ENCODE measurements at places on chromosomes 6 and 20.

DNA sequence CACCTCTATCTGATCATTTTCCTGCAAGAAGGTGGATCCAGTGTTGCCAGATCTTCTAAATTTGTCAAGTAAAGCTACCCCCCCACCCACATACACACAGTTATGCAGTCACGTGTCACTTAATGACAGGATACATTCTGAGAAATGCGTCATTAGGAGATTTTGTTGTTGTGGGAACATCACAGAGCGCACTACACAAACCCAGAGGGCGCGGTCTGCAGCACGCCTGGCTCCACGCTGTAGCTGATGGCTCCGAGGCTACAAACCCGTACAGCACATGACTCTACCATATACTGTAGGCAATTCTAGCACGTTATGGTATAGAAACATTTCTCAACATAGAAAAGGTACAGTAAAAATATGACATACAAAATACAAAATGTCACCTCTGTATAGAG is 126.9 kb downstream of the SYCP2 start:
- DNase-seq = no peak

GRCh38 chr20:49823152-49823847 is 10.7 kb downstream of the SLC9A8 start:
- no peak for DNase-seq

GRCh38 chr6:21965016-21965415 is 331.8 kb downstream of the PRL start:
- DNase-seq = no peak

GRCh38 chr20:36861875-36862801 is 13.8 kb upstream of the TLDC2 start:
- peak; percentile 35 for DNase-seq

- no peak for DNase-seq
These were observed 44.8 kb downstream of the TAF8 start for GRCh38 chr6:42095094-42095493.

DNA sequence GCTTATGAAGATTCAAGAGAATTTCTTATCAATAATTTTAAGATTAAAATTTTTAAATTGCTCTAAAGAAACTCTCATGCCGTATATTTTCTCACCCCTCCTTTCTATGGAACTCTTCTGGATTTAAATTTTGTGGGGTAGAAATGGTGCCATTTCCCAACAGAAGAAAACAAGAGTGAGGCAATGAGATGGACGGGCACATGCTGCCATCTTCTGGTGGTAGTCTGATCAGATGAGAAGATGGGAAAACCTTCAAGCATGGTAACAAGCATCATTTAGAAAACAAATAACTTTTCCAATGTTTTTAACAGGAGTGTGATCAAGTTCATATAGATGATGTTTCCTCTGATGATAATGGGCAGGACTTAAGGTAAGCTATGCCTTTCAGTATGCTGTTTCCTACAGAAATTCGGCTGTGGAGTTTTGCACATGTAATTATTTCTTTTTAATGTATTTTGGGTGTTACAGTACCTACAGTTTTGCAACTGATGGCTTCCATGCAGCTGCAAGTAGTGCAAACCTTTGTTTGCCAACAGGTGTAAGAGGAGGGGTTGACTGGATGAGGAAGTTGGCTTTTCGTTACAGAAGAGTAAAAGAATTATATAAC is 271.4 kb downstream of the EYA4 start:
- DNase-seq = no peak

DNA sequence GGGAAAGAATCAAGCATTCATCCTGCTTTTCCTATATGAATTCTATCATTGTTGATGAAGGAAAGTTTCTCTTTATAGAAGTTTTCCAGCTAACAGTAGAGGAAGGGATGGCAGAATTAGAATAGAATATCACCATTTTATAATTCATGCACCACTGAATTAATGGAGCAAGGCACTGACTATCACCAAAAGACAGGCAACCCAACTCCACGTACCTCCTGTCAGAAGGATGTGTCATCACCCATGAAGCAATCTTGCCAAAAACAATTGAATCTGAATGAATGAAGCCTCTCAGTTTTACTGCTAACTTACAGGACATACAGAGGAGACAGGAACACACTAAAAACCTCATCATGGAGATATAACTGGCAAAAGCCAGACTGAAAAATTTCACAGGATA is 122.4 kb downstream of the NFATC2 start:
- DNase-seq = no peak

GRCh38 chr6:123016431-123017103 is 20.5 kb downstream of the CLVS2 start:
- DNase-seq = peak; percentile 4

GRCh38 chr20:17479063-17479657 is 52.0 kb downstream of the BFSP1 start:
- DNase-seq = no peak

DNA sequence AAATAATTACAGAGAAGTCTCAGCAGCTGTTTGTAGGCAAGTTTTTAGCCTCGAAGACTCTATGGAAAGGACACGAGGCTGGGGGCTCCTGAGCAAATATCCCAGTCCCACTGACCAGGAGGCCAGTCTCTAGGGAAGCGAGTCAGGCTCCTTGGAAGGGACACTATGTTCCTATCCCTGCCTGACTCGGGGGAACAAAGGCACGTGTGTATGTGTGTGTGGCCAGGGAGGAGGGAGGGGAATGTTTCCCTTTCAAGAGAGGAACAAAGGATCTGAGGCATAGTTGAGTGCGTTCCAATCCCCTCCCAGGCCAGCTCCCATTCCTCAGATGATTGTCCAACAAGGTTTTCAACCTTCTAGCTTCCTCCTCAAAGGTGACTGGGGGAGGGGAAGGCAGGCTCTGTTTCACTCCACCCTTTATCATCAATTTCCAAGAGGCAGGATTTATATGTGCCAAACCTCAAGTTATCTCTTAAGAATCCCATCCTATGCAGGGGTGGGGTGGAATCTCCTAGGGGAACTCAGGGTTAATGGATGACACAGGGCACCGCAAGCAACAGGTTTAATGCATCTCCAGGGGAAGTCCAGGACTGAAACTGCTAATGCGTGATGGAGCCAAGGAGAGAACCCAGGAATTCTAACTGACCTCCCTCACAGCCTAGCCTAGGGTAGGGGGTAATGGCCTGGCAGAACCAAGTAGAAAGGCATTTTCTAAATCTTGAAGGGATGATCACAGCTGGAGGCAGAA is 9.9 kb downstream of the BCL2L1 start:
- DNase-seq = peak; percentile 88

- DNase-seq = no peak
These were observed 91.7 kb downstream of the GJA10 start for GRCh38 chr6:89985751-89986493.

GRCh38 chr6:55875400-55875799 is at the start of gene BMP5:
Gene BMP5, minus strand, starts transcription at chr6:55875590. Its CDS starts 725 bp downstream, at chr6:55874865.
- DNase-seq = no peak

DNA sequence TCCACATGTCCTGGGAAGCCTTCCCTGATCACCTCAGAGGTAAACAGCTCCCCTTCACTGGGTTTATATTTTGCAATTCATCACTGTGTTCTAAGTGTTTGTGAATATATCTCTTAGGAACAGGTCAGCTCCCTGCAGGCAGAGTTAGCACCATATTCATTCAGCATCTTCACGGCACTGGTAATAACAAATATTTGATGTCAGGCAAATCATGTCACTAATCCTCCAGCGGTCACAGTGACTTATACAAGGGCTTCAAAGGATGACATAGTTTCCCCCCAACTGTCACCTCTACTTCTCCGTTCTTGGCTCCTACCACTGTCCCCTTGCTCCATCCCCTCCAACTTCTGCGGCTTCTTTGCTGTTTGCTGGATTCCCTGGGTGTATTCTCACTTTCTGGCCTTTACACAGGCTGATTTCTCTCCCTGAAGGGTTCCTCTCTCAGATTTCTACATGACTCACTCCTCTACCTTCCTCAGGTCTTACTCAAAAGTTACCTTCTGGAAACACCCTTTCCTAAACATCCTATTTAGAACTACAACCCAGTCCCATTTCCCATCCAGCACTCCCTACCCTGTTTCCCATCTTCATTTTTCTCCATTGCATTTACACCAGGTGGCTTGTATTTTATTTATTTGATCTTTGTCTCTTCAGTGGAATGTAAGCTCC is 66.6 kb downstream of the NHLRC1 start:
- DNase-seq = no peak

DNA sequence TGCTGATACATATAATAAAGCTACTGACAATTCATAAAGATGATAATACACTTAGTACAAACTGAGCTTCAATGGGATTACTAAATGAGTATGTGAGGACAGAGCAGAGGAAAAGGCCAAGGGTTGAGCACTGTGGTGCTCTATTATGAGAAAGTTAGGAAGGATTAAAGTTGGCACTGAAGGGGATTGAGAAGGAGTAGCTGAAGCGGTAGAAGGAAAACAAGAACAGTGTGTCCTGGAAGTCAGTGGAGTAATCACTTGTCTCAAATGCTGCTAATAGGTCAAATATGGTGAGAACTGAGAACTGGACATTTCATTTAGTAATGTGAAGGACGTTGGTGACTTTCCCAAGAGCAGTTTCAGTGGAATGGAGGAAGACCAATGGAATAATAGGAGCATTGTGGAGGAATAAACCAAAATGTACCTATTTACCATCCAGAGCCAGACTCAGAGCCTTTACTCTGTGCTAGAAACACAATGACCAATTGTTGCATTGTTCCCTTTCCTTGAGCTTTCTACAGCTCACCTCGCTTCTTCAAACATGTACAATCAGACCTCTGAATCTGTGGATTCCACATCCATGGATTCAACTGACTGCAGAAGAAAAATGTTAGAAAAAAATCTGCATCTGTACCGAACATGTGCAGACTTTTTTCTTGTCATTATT is 255.9 kb downstream of the LAMA2 start:
- no peak for DNase-seq

- DNase-seq = no peak
These were observed 268.8 kb downstream of the ARID1B start for GRCh38 chr6:157045831-157046454.

DNA sequence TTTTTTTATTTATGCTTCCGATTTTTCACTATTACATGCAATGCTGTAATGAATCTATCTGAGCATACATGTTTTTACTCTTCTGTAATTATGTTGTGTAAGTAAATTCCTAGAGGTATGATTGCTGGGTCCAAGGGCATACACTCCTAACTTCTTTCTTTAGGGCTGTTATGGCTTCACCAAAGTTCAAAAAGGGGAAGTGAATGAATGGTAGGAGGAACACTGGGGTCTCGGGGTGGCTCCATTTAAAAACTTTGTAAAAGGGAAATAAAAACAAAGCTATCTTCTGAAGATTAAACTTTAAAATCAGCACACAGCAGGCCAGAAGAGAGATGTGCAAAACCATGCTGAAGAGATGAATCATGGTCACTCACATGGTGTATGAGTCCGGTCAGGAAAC is 289.1 kb upstream of the SUPT3H start:
- no peak for DNase-seq

- no peak for DNase-seq
These were observed 198.0 kb downstream of the SIM1 start for GRCh38 chr6:100266494-100267401.

GRCh38 chr20:54555150-54555549 is 79.8 kb downstream of the DOK5 start:
- no peak for DNase-seq
